ENCODE measurements at places on chromosomes 7 and 10.

DNA sequence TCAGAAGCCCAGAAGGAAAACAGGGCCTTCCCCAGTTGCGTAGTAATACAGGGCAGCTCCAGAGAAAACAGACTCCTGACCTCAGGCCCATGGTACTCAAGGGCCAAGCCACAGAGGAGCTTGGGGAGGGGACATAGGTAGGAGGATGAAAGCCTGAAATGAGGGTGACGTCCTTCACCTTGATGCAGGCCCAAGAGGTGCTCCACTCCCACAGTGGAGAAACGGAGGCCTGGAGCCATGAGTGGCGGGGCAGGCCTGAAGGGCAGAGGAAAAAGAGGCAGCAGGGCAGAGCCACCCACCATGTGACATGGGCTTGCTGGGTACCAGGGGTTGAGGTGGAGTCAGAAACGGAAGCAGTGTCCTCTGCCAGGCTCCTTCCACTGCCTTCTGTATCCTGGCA, 83.0 kb downstream of the C10orf105 start:
- DNase-seq: no peak

- no peak for DNase-seq
Measured at GRCh38 chr10:80709866-80710265, 172.2 kb downstream of the SH2D4B start.

GRCh38 chr10:68434657-68435056, 27.6 kb upstream of the RUFY2 start:
- no peak for DNase-seq

DNA sequence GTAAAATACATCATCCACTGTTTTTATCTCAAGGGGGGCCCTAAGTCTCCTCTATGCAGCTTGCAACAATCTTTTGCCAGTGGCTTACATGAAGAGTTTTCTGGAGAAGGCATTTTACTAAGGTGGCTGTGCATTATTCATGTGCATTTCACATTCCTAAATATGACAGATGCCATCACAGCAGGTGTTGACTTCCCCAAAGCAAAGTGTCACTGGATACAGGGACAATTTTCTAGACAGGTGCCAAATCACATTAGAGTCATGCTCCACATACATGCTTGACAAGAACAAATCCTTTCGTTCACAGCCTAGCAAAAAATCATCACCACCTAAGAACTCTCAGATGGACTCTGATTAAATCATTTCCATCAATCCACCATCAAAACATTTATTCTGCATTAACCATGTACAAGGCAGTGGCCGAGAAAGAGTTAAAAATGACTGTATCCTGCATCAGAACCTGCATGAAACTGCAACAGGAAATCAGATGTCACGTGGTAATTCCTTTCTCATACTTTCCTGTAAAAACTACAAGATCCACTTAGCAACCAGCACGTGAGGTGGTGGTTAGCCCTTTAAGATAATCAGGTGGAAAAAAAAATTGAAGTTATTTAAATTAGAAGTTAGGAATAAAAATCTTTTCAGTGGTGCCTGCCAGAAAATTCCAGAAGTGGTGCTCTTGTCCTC, 88.2 kb upstream of the AFAP1L2 start:
- no peak for DNase-seq

DNA sequence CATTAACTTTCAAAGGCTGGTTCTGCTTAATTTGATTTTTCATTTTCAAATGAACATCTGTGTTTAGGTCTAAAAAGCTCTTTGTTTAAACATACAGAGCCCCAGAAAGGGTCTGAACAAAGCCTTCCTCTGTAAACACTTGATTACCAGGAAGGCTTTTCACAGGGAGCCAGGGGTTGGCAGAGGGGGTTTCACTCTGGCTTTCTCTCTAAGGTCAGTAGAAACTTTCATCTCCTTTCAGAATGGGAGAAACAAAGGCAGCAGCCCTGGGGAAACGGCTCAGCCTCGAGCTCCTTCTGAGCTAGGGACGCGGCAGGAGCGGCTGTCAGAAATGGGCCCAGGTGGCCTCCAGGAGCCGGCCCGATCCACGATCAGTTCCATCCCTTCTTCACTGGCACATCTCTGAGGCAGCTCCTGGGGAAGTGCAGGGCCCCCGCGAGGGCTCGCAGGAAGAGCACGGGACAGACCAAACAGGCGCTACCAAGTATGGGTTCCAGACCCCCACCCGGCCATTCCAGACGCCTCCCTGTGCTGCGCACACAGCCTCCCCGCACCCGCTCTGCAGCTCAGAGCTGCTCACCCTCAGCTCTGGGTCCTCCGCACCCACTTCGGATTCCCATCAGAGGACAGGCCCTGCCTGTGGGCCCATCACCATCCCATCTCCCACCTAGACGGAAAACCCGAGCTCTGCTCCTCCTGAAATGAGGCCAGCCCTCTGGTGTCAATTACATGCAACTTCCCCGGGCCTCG, 124.1 kb downstream of the MAD1L1 start:
- no peak for DNase-seq

GRCh38 chr7:124030964-124031363, 1.9 kb downstream of the TMEM229A start:
- DNase-seq: no peak

GRCh38 chr7:123220396-123220795, 20.6 kb upstream of the SLC13A1 start:
- no peak for DNase-seq
